ENCODE measurements at places on chromosomes 11 and 22.

GRCh38 chr11:59957094-59957493 is 6.7 kb upstream of the OOSP4A start:
- DNase-seq, result no peak

GRCh38 chr11:40393511-40393910 is 1065.9 kb downstream of the LRRC4C start:
- DNase-seq, result no peak

DNA sequence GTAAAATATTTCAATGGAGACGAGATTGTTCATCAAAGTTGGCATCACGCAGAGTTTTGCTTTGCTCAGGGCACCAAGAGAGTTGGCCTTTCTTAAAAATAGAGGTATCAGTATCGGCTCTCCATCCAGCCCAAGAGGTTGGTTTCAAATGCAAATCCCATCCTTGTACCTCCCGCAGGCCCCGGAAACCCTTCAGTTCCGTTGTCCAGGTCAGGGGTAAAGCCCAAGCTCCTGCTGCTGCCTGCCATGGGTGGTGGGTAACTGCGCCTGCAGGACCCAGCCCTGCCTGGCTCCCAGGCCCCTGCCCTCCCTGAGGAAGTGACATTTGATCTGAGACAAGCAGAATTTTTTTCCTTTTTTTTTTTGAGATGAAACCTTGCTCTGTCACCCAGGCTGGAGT is 49.3 kb upstream of the RTL6 start:
- no peak for DNase-seq

- DNase-seq, result no peak
Measured at GRCh38 chr11:679271-680207, 15.5 kb downstream of the DEAF1 start.

- no peak for DNase-seq
Measured at GRCh38 chr22:29623059-29623458, 19.6 kb downstream of the NF2 start.

DNA sequence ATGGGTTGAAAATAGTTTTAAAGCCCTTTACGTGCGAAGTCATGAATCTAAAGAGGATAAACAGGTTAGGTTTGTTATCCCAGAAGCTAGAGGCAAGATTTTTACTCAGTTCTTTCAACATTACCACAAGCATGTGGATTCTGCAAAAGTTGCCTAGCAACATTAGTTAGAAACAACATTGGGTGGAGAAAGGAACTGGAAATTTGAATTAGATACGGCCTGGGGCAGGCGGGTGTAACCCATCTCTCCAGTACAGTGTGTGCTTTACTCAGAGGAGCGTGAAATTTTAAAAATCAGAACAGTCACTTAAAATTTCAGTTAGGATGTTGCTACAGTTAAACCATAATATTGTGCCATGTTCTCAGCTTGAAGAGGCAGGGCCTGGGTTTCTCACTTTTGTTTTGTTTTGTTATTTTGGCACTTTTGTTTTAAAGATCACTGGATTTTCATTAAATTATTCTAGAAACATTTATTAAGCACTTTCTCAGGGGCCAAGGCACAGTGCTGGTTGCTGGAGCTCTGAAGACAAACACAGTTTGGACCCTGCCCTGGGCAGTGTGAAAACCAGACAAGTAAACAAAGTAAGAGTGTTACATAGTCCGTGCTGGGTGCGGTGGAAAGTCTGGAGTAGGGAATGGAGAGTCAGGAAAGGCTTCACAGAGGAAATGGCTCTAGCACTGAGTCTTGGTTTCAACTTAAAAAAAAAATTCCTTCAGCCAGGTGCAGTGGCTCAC is 4.4 kb upstream of the WEE1 start:
- peak; percentile 63 for DNase-seq

- no peak for DNase-seq
Measured at GRCh38 chr22:29328055-29328454, 12.6 kb upstream of the RASL10A start.

DNA sequence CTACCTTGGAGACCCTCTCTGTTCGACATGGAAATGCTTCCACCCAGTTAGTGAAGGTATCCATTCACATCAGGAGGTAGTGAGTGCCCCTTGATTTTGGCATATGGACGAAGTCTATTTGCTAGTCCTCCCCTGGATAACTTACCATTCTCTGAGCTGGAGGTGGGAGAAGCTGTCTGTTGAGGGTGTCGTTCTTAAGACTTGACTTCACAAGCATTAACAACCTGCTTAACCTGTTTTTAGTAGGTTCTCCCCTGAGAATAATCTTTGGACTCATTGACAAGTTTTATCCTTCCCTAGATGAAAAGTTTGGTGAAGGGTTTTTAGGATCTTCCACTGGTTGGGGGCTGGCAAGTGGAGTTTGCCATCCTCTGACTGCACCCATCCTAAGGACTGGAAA is 1053.8 kb upstream of the CNTN5 start:
- DNase-seq, result no peak

DNA sequence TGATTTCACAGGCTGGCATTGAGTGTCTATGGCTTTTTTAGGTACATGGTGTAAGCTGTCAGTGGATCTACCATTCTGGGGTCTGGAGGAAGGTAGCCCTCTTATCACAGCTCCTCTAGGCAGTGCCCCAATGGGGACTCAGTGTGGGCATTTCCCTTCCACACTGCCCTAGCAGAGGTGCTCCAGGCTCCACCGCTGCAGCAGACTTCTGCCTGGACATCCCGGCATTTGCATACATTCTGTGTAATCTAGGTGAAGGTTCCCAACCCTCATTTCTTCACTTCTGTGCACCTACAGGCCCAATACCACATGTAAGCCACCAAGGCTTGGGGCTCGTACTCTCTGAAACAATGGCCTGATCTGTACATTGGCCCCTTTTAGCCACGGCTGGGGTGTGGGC is 78.3 kb downstream of the RNF169 start:
- no peak for DNase-seq

GRCh38 chr22:33049119-33049729 is 9.0 kb downstream of the SYN3 start:
- peak; percentile 71 for DNase-seq

GRCh38 chr11:126585388-126585773 is 229.9 kb downstream of the ST3GAL4 start:
- no peak for DNase-seq

- DNase-seq, result no peak
Measured at GRCh38 chr22:44891293-44891747, 118.5 kb downstream of the PHF21B start.

GRCh38 chr11:81071606-81072005 is 1630.8 kb upstream of the TENM4 start:
- DNase-seq, result peak; percentile 46

GRCh38 chr22:48874956-48875355 is 952.7 kb downstream of the BRD1 start:
- no peak for DNase-seq

- DNase-seq, result no peak
Measured at GRCh38 chr11:9922806-9923205, 258.9 kb downstream of the SWAP70 start.

- peak; percentile 31 for DNase-seq
Measured at GRCh38 chr11:45935349-45936064, 13.1 kb downstream of the LARGE2 start.

DNA sequence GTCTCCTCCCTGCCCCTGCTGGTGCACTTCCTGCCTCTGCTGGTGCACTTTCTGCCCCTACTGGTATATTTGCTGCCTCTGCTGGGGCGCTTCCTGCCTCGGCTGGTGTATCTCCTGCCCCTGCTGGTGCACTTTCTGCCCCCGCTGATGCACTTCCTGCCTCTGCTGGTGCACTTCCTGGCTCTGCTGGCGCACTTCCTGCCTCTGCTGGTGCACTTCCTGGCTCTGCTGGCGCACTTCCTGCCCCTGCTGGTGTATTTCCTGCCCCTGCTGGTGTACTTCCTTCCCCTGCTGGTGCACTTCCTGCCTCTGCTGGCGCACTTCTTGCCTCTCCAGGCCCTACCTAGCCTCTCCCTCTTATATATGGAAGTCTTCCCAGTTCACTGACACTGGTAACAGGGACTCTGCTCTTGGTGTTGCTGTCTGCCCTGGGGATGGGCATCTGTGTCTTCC is 10.1 kb downstream of the MTFP1 start:
- DNase-seq, result peak; percentile 29

GRCh38 chr11:106540001-106540400 is 462.5 kb downstream of the AASDHPPT start:
- DNase-seq, result no peak

DNA sequence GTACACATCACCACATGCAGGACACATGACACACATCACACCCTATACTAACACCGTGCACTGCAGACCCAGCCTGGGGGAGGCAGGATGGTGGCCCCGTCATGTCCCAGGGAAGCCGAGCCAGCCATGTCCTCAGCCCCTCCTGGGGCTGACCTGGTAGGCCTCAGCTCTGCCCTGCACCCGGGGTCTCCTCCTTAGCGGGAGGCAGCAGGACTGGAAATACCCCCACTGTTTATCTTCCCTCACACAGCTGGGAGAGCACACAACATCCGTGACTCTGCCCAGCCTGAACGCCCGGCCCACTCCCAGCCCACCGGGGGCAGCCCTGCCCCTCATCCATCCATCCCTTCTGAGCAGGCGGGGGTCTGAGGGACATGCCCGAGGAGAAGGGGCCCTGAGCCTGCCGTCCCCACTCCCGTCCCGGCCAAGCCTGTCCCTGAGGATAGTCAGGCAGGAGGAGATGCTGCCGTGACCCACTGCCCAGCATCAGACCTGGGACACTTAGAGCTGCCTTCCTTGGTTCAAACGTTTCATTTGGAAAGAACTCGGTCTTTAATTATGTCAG is 945.0 kb downstream of the BRD1 start:
- no peak for DNase-seq

GRCh38 chr11:126111458-126112116 is 48.9 kb upstream of the CDON start:
- DNase-seq, result no peak

DNA sequence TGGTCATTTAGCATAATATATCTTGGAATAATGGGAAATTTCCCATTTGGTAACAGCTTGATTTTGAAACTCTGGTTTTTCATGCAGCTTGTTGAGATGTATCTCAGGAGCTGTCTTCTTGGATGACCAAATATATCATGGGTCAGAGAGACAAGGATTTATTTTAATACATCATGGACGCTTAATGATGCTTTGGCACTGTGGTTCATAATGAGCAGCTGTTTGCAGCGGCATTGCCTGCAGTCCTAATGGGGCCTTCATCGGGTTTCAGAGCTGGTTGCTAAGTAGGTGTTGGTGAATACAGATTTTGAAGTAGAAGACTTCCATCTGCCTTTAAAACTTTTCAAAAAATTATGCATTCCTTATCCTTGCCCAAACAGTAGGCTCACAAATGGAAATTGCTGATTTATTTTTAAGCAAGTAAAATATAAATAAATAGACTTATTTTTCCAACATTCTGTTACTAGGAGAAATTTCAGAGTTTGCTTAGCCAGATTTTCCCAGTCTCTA is 389.5 kb upstream of the FAT3 start:
- no peak for DNase-seq
